T-helper 2 cell treated with Interferon-gamma antibody and Interleukin-4, amounts not matched to agents 5 μg/mL and 100 μg/mL, for 36 hours (primary cell): ENCODE measurements at places on chromosomes 7 and 10.

GRCh38 chr7:40177071-40177470 lies 42.3 kb downstream of the SUGCT start:
- DNase-seq, result no peak

DNA sequence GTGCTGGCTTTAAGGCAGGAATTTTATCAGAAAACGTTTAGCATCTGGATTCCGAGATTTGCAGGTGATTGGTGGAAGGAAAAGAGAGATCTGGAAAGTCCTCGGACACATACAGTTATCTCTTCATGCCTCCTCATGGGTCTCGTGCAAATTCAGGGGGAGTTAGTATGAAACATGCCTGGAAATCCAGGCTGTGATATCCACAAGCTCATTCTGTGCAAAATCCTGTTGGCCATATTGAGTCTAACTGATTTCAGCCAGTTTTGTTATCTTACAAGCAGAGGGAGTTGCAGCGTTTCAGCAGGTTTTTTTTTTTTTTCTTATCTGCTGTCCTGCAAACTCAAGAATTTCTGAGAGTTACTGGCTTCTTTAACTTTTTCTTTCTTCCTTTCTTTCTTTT lies 411.5 kb downstream of the GALNT17 start:
- no peak for DNase-seq

DNA sequence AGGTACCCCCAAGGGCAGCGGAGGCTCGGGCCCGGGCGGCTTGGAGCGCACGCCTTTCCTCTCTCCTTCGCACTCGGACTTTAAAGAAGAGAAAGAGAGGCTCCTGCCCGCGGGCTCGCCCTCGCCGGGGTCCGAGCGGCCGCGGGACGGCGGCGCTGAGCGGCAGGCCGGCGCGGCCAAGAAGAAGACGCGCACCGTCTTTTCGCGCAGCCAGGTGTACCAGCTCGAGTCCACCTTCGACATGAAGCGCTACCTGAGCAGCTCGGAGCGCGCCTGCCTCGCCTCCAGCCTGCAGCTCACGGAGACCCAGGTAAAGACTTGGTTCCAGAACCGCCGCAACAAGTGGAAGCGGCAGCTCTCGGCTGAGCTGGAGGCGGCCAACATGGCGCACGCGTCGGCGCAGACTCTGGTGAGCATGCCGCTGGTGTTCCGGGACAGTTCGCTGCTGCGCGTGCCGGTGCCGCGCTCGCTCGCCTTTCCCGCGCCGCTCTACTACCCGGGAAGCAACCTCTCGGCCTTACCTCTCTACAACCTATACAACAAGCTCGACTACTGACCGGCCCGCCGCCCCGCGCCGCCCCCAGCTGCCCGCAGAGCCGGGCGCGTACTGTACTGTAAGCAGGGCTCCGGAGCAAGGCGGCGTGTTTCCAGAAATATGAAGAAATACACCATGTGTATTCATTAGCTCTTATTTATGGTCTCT lies 1.8 kb downstream of the HMX2 start:
- no peak for DNase-seq

GRCh38 chr7:132240821-132241422 lies 335.3 kb downstream of the PLXNA4 start:
- no peak for DNase-seq

GRCh38 chr7:128380483-128381106 lies 19.1 kb upstream of the PRRT4 start:
- no peak for DNase-seq

GRCh38 chr10:11313463-11313862 lies 295.8 kb downstream of the CELF2 start:
- DNase-seq, result no peak

GRCh38 chr10:86632009-86632800 lies 22.1 kb upstream of the OPN4 start:
- DNase-seq, result no peak

DNA sequence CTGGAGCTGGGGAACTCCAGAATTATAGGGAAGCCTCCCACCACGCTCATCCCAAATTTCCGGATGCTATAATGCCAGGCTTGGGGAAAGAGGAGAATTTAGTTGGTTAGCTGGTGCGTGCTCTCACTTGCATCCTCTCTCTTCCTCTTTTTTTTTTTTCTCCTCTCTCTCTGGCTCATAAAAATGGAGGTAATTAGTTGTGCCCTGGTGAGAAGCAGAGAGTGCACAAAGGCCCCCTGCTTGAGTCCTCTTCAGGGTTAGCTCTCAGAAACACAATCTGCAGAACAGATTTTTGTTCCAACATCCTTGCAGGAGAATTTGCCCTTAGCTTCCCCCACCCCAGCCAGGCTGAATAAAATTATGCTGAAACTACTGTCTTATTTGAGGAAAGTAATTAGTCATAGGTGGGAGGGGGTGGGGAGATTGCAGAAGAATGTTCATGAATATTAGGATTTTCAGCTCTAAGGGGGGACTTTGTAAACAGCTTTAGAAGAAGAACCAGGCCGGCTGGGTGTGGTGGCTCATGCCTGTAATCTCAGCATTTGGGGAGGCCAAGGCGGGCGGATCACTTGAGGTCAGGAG lies 7.6 kb downstream of the SERPINE1 start:
- no peak for DNase-seq

GRCh38 chr10:72930276-72930675 lies 24.3 kb downstream of the PLA2G12B start:
- no peak for DNase-seq

DNA sequence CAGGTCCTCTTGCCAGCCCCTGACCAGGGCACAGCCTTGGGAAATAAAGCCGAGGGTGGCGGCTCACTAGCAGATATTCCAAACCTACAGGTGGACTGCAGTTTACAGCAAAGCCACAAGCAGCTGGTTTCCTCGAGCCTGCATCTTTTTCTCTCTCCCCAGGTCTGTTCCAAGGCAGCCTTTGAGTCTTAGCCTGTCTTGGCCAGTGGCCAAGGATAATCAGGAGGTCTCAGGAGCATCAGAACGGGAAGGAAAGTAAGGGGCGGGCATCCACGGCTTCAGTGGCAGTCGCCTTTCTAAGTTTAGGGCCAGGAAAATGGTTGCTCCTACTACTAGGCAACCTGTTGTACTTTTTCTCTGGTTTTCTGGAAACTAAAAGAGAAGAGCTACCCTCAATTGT lies 219.7 kb upstream of the ZMIZ1 start:
- DNase-seq, result no peak

- no peak for DNase-seq
Observed at GRCh38 chr7:105838627-105839231, 37.7 kb downstream of the ATXN7L1 start.

- no peak for DNase-seq
Observed at GRCh38 chr10:95350830-95351228, 60.0 kb upstream of the PDLIM1 start.

DNA sequence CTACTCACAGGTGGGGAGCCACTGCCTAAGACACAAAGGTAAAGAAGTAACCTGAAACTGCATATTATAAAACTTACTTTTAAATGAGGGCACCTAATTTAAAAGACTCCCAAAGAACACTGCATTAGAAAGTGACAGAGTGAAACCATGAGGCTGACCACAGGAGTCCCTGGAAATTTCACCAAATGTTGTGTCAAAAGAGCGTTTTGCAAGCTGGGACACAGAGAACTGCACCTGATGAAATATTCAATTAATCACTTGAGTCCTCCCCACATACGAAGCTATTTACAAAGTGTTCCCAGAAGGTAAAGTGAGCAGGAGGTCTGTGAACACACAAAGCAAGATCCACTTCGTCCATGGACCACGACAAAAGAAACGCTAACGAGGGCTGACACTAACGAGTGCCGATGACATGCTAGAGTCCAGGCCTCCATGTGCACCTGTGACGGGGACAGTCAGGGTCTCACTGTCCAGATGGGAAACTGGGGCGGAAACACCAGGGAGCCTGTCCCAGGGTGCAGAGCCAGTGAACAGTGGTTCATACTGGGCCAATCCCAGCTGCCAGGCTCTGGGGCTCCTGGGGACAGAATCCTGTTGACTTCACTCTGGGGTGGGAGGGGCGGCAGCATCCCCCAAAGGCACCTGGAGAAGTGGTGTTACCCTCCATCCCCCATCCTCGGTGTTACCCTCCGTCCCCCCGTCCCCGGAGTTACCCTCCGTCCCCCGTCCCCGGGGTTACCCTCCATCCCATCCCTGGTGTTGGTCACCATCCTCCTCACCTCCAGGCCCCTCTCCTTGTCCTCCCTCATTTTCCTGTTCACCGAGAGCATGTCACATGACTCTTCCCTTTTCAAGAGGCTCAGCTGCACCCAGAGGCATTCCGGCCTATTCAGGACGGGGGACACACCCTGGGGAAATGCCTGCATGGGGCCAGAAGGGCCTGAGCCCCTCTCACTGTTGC lies 63.4 kb downstream of the DIP2C start:
- DNase-seq, result no peak

DNA sequence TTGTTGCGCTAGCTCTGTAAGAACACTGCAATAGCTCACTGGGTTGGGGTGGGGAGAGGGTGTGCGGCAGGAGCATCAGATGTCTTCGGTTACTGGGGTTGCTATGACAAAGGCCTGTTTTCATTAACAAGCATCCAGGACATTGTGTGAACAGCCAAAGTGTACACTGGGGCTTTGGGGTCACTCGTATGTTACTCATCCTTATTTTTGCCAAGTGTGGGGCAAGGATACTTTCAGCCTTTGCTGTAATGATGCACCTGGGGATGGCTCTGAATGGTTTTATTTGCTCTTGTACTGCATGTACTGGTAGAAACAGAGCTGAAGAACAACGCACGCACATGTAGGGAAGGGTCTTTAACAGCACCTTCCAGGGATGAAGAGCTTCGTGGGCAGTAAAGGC lies 73.0 kb upstream of the AFAP1L2 start:
- no peak for DNase-seq

GRCh38 chr10:60527676-60528075 lies 138.0 kb upstream of the ANK3 start:
- no peak for DNase-seq

GRCh38 chr10:6543431-6544005 lies 36.6 kb downstream of the PRKCQ start:
- DNase-seq, result peak; percentile 80

- DNase-seq, result no peak
Observed at GRCh38 chr10:37240223-37240622, 114.8 kb downstream of the ANKRD30A start.

DNA sequence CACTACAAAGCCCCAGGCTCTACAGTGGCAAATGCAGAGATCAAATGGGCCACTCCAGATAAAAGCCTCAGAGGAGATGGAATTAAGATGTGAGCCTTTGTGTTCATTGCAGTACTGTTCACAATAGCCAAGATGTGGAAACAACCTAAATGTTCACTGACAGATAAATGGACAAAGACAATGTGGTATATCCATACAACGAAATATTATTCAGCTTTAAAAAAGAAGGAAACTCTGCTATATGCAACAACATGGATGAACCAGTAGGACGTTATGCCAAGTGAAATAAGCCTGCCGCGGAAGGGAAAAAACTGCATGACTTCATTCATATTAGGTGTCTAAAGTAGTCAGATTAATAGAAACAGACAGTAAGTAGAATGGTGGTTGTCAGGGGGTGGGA lies 170.5 kb upstream of the TBX20 start:
- no peak for DNase-seq

- no peak for DNase-seq
Observed at GRCh38 chr7:32299133-32299702, 191.0 kb downstream of the LSM5 start.

- DNase-seq, result no peak
Observed at GRCh38 chr7:25031007-25031406, 51.0 kb upstream of the OSBPL3 start.

DNA sequence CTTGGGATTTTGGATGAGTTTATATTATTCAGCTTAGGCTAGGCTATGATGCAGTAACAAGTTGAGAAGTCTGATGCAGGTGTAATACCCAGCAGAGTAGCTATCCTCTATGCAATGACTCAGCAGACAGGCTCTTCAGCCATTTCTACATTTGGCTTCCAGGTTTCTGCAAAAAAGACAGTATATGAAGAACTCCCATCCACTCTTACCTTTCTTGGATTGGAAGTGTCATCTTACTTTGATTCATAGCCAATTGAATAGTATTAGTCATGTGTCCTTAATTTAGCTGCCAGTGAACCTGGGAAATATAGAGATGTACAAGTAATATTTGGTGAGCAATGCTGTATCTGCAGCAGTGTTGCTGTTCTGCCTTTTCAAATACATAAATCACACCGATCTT lies 127.8 kb upstream of the NPSR1 start:
- DNase-seq, result no peak

DNA sequence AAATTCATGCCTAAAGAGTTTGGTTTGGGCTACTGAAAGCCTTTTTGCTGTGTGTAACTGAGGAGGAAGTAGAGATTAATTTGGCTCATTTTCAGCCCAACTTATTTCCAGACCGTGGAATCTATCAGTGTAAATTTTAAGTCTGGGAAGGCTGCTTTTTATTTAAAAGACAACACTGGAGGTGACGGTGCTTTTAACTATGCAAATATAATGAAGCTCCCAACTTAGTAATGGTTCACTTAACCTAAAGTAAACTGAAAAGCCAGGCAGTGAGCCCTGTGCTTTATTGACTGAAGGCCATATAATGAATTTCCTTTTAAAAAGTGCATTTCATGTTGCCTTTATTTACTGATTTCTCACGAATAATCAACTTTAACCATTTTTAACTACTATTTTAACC lies 127.2 kb downstream of the NPY start:
- no peak for DNase-seq

DNA sequence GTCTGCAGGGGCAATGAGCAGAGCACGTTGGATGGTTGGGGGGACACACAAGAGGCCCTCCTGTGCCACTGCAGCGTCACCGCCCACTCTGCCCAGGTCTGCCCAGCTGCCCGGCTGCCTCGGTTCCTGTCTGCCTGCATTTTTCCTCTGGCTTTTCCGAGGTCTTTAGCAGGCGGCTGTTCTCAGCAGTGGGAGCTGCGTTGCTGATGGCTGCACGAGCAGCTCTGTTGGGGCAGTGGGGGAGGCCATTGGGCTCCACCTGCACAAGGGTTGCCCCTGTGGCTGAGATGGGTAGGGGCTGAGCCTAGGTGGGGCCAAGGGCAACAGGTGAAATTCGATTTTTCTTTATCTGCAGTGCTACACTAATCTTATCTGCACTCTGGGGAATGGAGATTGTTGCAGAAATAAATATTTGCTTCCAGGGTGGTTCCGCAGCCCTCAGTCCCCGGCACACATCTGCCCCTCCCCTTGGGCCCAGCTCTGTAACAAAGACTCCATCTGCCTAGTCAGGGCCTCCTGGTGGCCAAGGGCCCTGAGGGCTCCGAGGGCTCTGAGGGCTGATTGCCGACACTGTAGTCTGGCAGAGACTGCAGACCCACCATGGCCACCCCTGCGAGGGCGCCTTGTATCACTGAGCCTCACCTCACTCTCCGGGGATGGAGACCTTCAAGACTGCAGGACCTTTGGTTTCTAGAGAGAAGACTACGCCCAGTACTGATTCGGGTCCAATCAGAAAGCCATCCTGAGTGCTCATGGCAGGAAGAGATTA lies 141.7 kb upstream of the SHH start:
- no peak for DNase-seq

DNA sequence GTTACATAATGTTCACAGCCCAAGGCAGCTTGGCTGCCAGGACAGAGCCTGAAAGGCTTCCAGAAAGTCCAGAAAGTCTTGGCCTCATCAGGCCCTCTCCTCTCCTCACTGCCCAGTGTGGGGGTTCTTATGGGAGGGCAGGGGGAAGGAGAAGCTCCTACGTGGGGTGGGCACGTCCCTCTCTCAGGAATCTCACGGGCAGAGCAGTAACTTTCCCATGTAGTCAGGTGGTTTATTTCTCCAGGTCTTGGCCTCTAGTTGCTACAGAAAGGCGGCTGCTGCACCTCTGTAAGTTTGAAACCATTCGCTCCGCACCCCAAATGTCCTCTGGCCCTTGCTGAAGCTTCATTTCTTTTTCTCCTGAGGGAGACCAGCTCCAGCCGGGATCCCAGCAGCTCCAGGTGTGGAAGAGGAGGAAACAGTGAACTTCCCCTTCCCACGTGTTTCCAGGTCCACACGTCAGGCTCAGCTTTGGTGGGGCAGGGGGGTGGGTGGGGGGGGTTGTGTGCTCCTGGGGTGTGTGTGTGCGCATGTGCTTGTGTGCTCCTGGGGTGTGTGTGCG lies 320.3 kb downstream of the WDR37 start:
- no peak for DNase-seq
